ENCODE measurements at places on chromosomes 6 and 20.

GRCh38 chr20:9258901-9259300 is 190.0 kb downstream of the PLCB4 start:
- no peak for DNase-seq

DNA sequence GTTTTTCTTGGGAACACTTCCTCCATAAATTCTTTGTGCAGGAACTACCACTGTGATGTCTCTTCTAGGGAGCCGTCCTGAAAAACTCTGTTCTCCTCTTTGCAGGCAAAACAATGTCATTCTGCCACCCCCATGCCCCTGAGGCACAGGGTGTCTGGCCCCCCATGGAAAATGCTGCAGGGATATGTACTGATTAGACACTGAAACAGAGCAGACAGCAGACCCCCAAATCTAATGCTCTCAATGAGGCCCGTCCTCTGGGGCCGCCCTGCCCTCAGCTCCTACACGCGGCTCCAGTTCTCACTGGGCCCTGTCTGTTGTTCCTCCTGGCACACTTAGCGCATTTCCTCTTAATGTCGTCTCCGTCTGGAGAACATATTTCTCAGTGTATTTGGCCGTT is 97.5 kb downstream of the LAMP5 start:
- no peak for DNase-seq

- DNase-seq: no peak
Measured at GRCh38 chr6:167405778-167406532, 81.1 kb downstream of the TTLL2 start.

GRCh38 chr6:127391094-127391953 is 47.9 kb upstream of the ECHDC1 start:
- peak; percentile 2 for DNase-seq

DNA sequence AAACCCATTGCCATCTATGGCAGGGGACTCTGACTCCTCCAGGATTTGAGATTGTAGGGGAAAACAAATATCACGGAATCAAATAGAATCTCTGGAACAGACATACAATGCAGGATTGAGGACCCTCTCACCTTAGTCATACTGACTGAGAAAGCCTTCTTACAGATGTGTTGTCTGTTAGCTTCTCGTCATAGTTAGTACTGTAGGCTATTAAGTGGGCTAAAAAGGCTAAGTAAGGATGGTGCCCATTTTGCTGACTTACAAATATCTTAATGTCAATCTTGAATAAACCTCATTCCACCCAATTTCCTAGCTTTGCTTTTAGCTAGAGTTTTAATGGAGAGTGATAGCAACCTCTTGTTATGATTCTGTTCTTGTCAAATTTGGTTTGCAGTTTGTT is 352.4 kb downstream of the QKI start:
- DNase-seq: no peak

GRCh38 chr6:3449750-3450305 is 7.0 kb downstream of the SLC22A23 start:
- no peak for DNase-seq

DNA sequence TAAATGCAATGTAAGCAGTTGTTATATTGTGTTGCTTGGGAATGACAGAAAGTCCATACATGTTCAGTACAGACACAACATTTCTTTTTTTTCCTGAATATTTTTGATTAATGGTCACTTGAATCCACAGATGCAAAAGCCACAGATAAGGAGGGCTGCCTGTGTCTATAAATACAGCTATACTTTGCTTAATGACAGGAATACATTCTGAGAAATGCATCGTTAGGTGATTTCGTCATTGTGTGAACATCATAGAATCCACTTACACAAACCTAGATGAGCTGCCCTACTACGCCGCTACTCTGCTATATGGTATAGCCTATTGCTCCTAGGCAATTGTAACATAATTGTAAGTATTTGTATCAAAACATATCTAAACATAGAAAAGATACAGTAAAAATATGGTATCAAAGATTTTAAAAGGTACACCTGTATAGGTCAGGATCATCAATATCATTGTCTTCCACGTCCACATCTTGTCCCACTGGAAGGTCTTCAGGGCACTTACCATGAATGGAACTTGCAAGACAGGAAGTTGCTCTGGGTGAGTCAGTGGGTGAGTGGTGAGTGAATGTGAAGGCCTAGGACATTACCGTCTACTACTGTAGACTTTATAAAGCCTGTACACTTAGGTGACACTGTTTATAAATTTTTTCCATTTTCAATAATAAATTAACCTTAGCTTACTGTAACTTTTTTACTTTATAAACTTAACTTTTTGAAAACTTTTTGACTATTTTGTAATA is 27.9 kb upstream of the POPDC3 start:
- no peak for DNase-seq

GRCh38 chr20:1824834-1825233 is 70.4 kb upstream of the SIRPA start:
- DNase-seq: no peak

- DNase-seq: no peak
Measured at GRCh38 chr6:154721460-154721859, 11.8 kb upstream of the SCAF8 start.

DNA sequence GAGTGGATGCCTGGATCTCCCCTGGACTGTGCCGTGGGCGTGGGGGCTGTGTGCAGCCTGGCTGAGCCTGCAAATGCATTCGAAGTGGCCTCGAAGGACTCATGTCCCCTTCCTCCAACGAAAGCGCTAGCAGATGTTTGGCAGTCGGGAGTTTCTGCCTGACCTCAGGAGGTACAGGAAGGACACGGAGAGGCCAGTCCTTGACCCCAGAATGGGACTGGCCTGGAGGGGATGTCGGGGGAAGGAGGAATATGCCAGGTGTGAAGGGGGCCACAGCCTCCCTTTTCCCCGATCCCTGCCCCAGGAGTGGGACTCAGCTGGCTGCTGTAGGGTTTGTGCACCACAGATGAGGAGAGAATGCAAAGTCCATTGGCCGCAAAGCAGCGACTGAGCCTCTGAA is 45.6 kb downstream of the APCDD1L start:
- no peak for DNase-seq

GRCh38 chr6:111927321-111927720 is 54.1 kb upstream of the FYN start:
- no peak for DNase-seq

DNA sequence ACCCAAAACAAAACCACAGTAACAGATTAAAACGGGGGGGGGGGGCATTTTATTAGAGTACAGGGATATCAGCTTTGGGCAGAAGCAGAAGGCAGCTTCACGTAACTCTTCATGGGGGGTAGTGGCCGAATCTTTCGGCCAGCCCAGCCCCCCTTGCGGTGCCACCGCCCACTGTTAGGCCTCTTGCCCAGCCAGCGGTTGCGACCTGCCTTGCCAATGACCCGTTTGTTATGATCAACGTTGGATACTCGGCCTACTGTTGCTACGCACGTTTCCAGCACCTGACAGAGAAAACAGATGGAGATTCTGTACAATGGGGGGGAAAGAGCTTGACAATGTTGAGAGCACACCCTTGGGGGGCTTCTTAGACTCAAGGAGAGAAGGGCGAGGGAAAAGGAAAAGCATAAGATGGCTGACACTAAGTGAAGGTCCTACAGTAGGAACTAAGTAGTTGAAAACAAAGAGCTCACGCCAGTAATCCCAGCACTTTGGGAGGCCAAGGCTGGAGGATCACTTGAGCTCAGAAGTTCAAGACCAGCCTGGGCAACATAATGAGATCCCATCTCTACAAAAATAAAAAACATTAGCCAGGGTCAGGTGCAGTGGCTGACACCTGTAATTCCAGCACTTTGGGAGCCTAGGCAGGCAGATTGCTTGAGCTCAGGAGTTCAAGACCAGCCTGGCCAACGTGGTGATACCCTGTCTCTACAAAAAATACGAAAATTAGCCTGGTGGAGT is 724 bp upstream of the CUL7 start:
- no peak for DNase-seq

GRCh38 chr6:114714836-114715507 is 372.1 kb upstream of the HS3ST5 start:
- DNase-seq: no peak

- DNase-seq: no peak
Measured at GRCh38 chr6:3895312-3895653, 46.1 kb downstream of the FAM50B start.

- no peak for DNase-seq
Measured at GRCh38 chr20:16158090-16158975, 414.9 kb downstream of the KIF16B start.

DNA sequence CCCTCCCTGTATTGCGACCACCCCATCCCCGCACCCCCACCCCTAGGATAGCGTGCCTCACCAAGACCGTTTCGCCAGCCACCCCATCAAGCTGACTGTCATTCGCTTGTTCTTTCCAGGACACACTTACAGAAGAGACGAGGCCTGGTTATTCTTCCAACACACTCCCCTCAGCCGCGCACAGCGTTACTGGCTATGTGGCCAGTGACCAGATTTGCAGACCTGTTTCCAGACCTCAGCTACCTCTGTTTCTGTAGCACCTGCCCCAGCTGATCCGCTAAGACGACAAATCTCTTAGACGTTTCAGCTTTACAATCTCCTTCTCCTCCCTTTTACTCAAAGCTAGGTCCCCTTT is 26.1 kb downstream of the HLA-F start:
- no peak for DNase-seq

DNA sequence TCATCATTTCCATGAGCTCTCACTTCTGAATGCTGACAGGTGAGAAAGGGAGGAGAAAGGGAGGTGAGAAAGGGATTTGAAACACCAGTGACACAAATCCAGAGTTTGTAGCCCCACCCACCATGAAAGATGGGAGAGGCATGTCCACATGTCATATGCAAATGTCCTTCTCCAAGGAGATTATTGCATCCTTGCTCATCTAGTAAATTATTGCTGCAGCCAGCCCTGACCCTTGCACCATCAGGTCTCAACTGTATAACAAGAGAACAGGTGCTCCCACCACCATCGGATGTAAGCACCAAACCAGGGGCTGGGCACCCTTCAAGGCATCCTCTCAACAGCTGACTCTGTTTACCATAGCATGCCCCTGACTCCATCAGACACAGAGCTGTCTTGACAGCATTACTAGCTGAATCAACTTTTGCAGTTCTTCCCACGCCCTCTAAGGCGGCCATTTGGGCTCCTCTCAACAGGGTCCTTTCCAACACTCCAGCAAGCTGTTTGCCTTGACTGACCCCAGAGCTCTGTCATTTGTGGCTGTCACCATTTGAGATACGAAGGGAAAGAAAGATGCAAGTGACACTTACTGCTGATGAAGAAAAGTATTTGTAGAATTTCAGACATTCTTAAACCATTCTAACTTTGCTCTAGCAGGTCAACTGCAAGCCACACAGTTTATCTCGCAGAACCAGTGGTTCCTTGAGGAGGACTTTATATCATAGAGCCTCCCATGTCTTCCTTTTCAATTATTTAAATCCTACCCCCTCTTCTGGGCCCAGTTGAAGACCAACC is 14.2 kb downstream of the GFOD1 start:
- no peak for DNase-seq

DNA sequence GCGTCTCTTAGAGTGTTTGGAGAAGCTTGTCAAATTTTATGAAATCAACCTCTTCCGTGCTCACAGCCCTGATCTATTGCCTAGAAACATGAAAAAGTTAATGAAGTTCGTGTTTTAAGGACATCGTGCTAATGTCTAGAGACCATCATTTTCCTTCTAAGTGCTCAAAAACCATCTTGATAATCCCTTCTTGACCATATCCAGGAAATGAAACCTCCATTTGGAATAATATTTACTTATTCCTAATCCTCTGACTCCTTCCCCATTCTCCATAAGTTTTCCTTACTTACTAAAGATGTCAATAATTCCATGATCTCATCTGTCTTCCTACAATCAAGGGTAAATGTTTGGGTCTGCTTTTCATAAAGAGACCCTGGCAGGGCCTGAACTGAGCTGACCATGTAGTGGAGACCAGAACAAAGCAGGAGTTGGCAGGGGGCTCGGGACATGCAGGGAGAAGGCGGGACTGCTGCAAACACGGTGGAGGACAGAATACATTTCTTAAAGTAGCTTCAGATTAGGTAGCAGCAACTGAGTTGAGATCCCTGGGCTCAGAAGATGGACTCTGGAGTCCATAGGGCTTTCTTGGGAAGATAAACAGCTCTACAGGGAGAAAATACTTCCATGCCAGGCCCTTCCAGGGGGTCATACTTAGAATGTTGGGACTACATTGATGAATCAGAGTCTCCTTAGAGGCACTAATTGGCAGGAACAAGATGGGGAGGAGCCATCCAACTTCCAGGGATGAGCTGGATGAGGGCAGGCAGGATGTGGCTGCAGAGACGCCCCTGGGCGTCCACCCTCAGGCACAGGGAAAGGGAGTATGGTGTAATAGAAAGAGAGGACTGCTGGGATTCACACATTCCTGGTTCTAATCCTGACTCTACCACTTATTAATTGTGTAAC is 100.7 kb downstream of the RIN2 start:
- DNase-seq: no peak

DNA sequence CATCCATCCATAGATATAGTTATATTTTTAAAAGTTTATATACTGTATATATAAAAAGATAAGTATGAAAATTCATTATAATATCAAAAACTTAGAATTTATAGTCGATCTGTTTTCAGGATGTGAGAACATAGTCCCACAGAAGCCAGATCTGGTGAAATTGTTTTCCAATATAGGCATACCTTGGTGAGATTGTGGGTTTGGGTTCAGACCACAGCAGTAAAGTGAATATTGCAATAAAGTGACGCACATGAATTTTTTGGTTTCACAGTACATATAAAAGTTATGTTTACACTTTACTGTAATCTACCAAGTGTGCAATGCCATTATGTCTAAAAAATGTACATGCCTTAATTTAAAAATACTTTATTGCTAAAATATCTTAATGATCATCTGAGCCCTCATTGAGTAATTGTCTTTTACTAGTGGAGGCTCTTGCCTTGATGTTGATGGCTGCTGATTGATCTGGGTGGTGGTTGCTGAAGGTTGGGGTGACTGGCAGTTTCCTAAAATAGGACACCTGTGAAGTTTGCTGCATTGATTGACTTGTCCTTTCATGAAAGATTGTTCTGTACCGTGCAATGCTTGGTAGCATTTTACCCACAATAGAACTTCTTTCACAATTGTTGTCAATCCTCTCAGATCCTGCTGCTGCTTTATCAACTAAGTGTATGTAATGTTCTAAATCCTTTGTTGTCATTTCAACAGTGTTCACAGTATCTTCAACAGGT is 29.8 kb downstream of the AIG1 start:
- no peak for DNase-seq

DNA sequence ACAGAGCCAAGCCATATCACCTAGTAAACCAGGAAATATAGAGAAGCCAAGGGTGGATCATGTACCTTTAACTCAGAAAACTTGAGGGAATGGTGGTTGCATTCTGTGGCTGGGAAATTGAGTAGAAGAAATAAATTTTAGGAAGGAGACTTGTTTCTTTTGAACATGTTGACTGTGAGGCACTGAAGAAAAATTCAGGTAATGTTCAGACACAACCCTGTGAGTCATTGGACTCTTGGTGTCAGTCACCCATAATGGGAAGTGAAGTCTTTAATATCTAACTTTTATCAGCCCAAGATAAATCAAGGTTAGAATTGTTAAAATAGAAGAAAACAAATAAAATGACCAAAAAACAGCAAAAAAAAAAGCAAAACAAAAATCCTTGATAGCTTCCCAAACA is 98.8 kb upstream of the GRIK2 start:
- DNase-seq: no peak

GRCh38 chr20:57866250-57867106 is 156.7 kb upstream of the PMEPA1 start:
- DNase-seq: no peak
